ENCODE measurements at places on chromosomes 3 and 15.

GRCh38 chr15:101039461-101039860 lies 120.3 kb downstream of the LRRK1 start:
- DNase-seq = no peak

DNA sequence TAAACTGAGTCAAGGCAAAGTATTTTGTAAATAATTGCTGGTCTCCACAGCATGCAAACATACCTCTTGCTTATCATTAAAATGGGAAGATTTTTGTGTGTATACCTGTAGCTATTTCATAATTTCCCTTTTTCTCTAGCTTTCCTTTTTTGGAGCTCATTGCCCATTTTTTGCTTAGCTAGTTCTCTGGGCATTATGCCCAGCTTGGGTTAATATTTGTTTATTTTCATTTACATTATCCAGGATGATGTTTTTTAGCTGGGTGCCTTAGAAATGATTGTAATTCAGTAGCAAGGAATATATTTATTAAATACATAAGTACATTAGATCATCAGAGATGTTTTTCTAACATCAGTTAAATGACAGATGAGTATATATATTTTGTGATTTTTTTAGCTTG lies 1271.7 kb upstream of the GBE1 start:
- no peak for DNase-seq

GRCh38 chr3:136750209-136750896 lies 1.8 kb downstream of the STAG1 start:
- no peak for DNase-seq

DNA sequence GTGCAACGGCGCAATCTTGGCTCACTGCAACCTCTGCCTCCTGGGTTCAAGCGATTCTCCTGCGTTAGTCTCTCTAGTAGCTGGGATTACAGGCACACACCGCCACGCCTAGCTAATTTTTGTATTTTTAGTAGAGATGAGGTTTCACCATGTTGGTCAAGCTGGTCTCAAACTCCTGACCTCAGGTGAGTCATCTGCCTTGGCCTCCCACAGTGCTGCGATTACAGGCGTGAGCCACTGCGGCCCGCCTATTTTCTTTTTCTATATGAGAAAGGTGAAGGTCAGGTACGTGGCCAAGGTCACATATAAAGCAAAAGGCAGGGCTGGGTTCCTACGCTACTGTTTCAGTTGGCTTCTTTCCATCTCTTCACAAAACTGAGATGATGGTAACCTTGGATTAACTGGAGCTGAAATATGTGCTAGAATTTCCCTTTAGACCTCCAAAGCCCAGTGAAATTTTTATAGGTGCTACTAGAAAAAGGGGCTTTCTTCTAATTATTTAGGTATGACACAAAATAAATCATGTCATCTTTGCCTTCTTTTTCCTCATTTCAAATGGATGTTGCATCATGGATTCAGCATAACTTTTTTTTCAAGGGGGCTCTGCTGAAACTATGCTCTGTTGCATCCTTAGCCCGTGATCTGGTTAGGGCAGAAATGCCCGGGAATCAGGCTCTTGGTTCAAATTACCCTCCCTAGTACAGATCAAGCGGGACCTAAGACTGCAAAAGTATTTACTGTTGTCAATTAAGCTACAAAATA lies 68.5 kb downstream of the MYO1E start:
- no peak for DNase-seq

GRCh38 chr3:77620009-77620408 lies 580.1 kb downstream of the ROBO2 start:
- DNase-seq = no peak

DNA sequence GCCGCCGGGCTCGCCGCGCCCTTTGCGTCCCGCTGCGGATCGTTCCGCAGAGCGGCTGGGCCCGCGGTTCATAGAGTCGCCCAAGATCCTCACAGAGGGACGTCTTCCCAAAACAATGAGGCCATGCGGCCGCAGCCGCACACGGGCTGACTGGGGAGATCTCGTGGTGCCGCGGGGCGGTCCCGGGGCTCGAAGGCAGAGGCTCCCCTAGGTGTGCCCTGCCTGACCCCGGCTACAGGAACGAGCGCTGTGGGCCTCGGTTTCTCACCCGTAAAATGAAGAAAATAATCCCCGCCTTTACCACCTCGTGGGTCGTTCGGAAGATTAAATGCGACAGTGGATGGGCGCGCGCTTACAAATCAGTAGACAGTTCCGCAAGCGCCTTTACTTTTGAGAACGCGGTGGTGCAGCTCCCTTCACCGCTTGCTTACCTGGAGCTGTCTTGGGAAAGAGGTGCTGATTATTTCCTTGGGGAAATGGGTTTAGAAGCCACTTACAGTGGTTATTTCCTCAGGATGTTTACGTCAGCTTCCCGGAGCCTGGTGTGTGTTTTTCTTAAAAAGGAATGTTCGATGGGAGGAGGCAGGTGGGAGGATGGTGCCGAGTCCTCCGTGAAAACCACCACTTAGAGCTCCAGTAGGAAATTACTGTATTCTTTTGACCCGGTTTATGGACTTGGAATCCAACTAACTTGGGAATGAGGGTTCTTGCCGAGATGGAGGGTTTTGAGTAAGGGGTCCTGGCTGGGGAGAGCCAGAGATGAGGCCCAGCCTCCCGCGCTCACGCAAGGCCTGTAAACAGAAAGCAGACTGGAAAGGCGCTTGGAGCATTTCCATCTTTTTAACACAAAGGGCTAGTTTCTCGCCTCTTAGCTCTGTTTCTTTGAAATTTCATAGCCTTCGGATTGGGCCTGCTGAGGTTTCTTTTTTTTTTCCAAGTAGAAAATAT lies 1.9 kb upstream of the MEX3B start:
- DNase-seq = no peak
